ENCODE measurements at places on chromosomes 4 and X.

DNA sequence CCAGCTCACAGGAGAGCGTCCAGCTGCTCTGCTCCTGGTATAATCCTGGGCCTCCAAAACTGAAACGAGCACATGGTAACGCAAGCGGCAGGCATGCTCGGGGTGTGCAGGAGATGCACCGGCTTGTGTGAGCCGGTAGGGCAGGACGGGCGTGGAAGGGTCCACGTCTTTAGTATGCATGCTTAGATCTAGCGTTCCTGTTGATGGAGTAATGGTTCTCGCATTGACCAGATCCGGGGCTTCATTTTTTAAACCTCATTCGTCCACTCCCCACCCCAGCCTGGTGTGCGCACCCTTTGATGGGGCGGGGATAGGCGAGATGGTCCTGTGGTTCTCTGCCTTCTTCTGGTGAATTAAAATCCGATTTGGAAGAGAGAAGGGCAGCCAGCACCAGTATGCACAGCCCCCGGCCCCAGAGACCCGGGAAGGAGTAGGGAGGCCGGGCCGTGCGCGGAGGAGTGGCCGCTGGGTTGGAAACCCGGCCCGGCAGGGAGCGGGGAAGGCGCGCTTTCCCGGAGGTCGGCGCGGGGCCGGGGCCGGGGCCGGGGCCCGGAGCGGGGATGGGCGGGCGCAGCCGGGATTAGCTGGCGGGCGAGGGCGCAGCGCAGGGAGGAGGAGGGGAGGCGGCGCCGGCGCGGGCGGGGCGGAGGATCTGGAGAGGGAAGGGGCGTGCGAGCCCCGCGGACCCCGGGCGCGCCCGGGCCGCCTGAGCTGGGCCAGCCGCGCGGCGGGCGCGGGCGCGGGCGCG, 39.9 kb downstream of the FAM149A start:
- DNase-seq = no peak

GRCh38 chrX:107465932-107466620, 16.6 kb downstream of the FRMPD3 start:
- no peak for DNase-seq

DNA sequence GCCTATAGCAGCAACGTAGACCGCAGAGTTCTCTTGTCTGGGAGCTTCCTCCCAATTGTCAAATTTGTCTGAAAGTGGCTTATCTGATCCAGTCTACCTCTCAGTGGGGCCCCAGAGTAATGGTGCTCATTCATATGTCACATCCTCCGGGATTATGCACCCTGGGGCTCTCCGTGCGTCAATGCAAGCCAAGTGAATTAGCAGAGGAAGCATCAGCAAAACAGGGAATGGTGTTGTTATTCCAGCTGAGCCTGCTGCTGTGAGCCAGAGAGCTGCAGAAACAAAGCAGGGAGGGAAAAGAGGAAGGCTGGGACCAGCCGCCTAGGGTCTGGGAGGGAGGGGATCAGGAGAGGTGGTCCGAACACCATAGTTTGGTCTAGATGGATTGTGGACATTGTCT, 95.2 kb downstream of the CLNK start:
- DNase-seq = no peak

- DNase-seq = no peak
These were observed 19.1 kb downstream of the WWC2 start for GRCh38 chr4:183118141-183118540.

DNA sequence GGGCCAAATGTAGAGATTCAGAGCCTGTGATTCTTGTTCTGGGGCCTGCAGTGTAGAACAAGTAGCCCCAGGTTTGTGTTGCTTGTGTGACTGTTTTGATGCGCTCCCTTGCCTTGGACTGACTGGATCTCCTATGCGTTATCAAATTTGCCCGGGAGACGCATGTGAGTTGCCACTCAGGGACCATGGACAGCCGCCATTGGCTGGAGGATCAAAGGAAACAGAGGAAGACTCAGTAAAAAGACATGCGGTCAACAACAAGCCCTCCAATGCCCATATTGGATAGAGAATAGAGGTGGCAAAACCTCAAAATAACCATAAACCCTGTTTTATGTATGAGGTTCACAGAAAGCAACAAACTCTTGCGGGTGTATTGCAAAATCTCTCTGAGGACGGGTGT, 327.5 kb upstream of the IGFBP7 start:
- no peak for DNase-seq

DNA sequence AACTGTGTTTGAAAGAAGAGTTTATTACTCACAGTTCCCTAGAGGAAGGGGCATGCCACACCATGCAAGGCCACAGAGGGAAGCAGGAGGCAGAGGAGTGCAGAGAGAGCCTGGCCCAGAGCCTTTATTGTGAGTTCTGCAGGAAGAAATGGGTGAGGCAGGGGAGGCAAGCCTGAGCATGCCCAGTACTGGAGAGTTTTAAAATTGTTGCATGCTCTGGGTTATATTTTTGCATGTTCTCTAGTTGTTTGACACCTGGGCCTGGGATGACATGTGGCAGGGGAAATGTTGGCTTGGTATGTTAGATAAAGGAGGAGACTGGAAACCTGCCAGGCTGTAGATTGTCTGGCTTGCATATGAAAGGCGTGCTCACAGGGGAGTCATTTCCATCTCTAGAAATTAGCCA, 19.7 kb upstream of the CRMP1 start:
- no peak for DNase-seq

DNA sequence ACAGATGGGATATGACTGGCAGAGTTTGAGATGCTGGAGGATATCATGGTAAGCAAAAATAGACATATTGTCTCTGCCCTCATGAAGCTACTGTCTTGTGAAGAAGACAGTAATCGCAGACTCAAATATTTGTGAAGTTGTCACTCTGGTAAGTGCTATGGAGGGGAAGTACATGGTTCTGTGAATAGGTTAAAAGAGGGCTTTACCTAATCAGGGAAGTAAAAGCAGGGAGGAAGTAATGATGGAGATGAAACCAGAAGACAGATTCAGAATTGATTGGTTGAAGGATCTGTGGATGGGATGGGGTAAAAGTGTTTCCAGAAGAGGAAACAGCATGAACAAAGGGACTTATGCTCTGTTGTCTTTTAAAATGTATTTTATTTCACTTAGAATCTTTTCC, 19.3 kb upstream of the MAGED1 start:
- no peak for DNase-seq

DNA sequence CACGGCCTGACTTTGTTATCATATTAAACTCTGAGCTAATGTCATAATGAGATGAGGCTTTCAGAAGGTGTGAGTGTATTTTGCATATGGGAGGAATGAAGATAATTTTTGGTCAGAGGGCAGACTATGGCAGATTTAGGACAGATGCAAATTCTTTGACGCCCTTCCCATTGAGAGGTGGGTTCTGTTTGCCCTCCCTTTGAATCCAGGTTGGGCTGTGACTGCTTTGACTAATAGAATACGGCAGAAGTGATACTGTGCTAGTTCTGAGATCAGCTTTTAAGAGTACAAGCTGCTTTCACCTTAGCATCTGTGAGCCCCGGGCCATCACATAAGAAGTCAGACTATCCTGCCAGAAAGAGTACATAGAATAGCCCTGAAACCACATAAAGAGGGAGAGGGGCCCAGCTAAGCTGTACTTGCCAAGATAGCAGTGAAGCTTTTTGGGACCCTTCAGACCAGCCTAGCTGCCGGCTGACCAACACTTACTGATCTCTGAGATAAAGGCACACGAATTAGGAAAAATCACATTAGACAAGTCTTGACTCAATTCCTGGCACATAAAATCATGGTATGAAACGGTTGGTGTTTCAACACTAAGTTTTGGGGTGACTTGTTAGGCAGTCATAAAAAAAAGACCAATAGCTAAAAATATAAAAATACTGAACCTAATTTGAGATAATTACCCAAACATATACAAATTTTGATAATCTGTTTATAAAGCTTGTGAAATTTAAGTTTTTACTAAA, 166.7 kb upstream of the SH3RF1 start:
- DNase-seq = no peak

- DNase-seq = no peak
These were observed 34.5 kb upstream of the PPM1K start for GRCh38 chr4:88318751-88319350.

DNA sequence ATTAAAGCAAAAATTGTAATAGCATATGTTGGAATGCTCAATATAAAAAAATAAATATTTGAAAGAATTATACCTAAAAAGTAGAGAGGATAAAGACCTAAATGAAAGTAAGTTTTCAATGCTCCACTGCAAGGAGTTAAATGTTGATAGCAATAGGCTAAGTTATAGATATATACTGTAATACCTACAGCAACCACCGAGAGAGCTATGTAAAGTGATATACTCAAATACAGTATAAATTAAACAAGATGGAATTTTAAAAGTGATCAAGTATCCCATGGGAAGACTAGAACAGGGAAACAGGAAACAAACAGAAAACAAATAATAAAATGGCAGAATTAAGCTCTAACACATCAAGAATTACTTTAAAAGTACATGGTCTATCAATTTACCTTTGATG, 73.9 kb downstream of the CASP3 start:
- DNase-seq = no peak

DNA sequence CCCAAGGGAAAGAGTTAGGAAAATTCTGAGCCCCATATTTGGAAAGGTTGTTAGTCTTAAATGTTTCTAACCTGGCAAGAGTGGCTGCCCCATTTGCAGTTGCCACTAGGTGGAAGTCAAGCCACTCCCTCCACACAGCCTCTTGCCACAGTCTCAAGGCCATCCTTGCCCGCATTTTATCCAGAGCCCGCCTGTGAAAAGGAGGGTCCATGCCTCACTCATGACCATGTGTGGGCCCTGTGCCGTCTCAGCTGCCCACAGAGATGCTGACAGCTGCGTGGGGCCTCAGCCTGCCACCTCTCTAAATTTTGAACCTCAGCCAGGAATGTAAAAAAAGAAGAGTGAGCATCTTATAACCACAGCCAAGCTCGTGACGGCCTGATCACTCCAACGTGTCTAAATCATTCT, 201.5 kb upstream of the FAM241A start:
- DNase-seq = no peak

- no peak for DNase-seq
These were observed 293.4 kb upstream of the BOD1L1 start for GRCh38 chr4:13920901-13921300.
